ENCODE measurements at places on chromosomes 3 and 15.
A peak's percentile ranks its signal among the peaks of the same experiment; 100 is the strongest.

- DNase-seq, result no peak
Measured at GRCh38 chr3:134833453-134834163, 38.5 kb downstream of the EPHB1 start.

DNA sequence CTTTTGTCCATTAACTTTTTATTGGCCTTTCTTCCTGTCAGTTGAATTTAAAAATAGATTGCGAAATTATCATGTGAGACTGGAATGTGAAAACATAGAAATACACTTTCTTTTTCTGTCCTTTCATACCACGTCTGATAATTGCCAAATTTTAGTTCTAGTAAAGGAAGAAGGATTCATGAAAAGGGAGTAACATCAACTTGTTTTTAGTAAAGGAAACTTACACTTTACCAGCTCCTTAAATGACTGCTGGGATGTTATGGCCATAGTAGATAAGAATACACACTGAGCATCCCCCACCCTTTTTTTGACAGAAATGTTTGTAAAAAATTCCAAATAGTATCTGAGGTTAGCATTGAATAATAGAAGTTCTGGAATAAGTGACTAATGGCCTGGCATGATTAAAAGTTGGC lies 137.9 kb downstream of the NEO1 start:
- DNase-seq, result no peak

DNA sequence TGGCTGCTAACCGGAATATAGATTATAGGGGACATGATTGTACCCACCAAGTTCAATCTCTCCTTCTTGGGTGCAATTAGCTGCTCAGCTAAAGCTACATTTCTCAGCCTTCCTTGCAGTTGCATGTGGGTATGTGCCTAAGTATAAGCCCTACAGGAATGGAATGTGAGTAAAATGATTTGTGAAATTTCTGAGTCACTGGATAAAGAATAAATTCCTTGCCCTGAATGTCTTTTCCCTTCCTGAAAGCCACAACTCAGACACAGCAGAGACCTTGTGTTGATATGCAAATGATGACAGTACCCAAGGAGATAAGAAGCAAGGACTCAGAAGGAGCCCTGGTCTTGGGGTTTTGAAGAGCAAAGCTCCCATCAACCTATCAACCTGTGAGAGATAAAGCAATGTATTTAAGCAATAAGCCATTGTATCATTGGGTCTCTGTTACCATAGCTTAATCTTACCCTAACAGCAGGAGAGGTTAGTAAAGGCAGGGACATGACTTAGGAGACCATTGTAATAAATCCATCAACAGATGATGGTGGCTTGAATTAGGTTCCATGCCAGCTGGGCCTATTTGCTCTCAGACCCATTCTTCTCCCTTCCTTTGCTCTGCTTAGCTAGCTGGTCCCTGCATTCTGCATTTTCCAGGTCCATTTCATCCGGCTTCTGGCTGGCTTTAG lies 25.6 kb upstream of the ZNF280D start:
- no peak for DNase-seq

GRCh38 chr3:129966876-129967275 lies 7.6 kb upstream of the TRH start:
- no peak for DNase-seq

GRCh38 chr3:35832140-35832571 lies 192.8 kb downstream of the ARPP21 start:
- DNase-seq, result no peak

GRCh38 chr3:145307272-145307671 lies 853.7 kb downstream of the PLOD2 start:
- no peak for DNase-seq

DNA sequence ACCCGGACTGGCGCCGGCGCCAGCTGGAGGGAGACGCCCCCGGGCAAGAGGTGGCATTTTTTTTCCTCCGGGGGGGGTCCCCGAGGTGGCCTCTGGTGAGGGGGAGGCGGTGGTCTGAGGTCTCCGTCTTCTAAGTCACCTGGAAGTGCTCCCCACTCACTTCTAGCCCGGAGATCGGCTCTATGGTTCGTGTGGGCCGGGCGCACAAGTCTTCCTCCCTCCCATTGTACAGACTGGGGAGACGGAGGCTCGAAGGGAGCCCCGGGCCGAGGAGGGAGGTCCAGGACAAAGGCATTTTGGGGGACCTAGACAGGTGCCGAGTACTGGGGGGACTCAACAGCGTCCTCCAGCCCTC lies 4.4 kb downstream of the GATA2 start:
- DNase-seq, result no peak

GRCh38 chr15:89378296-89379151 lies 43.9 kb upstream of the POLG start:
- peak; percentile 39 for DNase-seq
